Activated CD4-positive, CD25-positive, alpha-beta regulatory T cell treated with anti-CD3 and anti-CD28 coated beads, Interleukin-2, amount 50 U/mL, for 72 hours (primary cell): ENCODE measurements at places on chromosomes 2 and 18.

DNA sequence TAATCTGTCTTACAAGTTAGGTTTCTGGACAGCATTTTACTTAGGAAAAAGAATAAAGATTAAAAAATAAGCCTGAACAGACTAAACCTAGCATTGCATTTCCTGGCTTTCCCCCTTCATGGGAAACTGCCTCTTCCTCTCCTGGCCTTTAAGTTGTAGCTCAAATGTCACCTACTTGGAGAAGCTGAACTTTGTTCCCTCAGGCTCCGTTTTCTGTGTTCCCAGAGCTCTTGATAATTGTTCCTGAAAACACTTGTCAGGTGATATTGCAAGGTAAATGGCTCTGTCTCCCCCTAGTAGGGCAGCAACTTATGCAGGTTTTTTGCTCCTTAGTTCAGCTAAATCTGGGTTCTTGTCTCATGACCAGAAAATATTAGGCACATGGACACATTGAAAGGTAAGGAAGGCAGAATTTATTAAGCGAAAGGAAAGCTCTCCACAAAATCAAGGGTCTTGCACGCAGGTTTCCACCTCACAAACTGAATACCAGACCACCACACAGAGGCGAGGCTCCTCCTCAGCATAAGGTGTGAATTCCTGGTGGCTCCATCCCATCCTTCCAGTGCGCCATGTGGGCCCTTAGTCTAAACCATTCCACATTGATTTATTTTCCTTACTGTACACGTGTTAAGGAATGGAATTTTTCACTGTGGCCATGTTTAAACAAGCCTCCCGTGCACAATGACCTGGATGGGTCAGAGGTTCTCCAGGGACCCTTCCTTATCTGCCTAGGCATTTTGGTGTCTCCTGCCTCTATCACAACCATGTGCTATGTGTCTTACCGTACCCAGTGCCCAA lies 229.3 kb downstream of the HNMT start:
- DNase-seq, result no peak

DNA sequence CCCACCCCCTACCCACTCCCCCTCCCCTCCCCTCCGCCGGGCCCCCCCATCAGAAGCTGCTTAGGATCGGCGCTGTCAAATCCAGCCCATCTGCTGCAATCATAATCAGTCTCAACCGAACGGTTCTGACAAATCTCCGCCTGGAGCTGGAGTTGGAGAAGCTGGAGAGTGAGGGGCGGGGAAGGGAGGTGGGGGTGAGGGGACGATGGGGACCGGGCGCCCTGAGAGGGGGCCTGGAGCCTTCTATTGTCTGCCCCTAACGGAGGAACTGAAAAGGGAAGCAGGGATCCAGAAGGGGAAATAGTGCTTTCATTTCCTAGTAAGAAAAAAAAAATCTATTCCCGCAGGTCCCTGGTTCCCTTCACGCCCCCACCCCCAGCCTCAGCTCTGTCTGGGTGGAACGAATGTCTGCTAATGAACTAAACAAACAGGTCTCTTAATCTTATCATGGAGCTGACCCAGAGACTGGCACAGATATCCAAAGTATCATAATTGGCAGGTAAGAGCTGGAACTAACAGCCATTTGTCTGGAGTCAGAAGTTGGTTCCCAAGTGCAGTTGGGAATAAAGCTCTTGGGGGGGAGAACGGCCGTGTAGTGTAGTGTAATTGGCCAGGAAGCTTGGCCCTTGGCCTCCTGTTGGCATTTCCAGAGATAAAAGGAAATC lies 301.2 kb downstream of the NCKAP5 start:
- DNase-seq, result no peak

GRCh38 chr2:25228848-25229278 lies 60.5 kb upstream of the POMC start:
- no peak for DNase-seq

DNA sequence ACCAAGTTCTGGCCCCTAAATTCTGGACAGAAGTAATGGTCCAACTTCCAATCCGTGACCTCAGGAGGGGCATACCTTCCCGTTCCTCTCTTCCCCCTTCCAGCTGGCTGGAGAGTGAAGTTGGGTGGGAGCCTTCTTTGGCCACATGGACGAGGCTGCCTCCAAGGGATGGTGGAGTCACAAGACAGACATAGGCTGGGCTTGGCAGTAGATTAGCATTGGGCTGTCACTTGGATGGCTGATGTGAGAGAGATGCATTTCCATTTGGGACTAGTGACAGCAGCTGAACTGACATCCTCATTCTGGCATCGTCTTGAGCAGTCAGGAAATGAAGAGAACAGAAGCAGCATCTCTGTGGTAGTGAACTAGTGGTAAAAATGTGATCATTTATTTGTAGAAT lies 12.6 kb downstream of the NT5DC4 start:
- DNase-seq, result no peak

GRCh38 chr2:138274421-138275291 lies 226.9 kb upstream of the SPOPL start:
- no peak for DNase-seq

GRCh38 chr2:37993143-37993542 lies 68.1 kb downstream of the RMDN2 start:
- DNase-seq, result no peak

- no peak for DNase-seq
These were observed 2.8 kb downstream of the FRZB start for GRCh38 chr2:182863642-182864041.

DNA sequence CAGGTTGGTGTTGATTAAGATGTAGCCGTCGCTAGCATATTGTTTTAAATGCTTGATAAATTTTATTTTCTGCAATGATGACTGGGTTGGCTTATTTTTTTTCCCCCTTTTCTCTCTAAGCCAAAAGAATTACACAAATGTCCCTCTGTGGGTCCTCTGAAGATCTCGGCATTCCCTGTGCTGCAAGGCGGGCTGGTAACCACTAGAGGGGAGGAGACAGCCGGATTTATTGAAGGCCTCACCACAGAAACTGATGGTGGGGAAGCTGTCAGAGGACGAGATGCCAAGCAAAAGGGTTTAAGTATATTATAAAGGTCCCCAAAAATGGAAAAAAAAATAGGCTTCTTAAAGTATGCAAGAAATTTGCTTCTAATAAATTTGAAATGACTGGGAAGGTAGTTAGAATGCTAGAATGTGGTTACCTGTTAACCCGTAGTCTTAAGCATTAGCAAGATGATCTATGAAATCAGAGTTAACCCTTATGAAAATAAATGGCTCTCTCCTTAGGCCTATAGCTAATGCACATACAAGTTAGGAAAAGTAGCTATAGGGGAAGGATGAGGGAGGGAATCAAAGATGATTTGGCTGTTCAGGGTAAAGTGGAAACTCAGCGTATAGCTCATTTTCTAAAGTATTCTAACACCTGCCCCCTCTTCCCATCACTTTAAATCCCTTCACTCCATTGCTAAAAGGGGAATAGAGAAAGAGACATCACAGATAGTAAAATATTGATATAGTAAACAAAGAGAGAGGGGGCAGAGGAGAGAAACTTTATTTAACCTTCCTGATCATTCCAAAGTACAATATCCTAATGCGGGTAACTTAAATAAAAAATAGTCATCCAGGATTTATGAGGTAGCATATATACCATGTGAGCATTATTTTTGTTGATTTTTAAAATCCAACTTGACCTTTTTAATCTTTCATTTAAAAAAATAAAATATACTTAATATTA lies 894.5 kb upstream of the POU3F3 start:
- DNase-seq, result no peak
